Jurkat, Clone E6-1 (cell line): ENCODE measurements at places on chromosomes 11 and 22.

DNA sequence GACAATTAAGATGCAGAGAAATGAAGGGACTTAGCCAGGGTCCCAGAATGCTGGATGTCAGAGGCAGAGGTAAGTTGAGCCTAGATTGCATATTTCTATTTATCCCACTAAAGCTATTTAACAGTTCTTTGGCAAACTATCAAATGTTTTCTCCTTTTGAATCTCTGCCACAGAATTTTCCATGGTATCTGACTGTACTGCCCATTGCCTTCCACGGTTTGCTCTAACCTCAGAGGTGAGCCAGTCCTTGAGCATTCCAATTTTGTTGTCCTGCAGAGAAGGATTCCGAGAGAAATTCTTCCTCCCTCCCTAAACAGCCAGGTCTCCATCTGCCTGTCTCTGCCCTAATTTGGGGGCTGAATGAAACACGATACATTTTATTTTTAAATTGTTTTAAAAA lies 368.3 kb upstream of the SYN3 start:
- DNase-seq, result no peak

GRCh38 chr11:73310661-73311393 lies 2.8 kb downstream of the ARHGEF17 start:
- DNase-seq, result no peak

DNA sequence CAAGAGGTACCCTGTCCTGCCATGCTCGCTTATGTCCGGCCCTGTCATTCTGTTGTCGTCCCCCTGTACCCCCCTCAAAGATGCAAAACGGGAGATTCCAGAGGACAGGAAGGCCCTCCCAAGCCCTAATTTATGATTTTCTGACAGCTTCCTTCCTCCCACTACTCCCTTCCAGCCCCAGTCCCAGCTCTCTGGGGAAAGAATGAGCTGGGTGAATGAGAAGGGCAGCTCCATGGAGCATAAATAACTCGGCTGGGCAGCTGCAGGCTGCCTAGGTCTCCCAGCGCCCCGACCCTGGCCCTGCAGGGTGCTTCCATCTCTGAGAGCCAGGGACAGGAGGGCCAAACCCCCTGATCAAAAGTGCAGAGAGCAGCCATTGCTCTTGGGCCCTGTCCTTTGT lies 3.9 kb upstream of the EMID1 start:
- DNase-seq, result no peak

GRCh38 chr11:6629892-6630631 lies 10.8 kb upstream of the TPP1 start:
- no peak for DNase-seq

GRCh38 chr11:57885298-57886050 lies 123.9 kb downstream of the CTNND1 start:
- peak; percentile 21 for DNase-seq

GRCh38 chr11:65114538-65115171 lies 2.8 kb downstream of the ZNHIT2 start:
- no peak for DNase-seq

- no peak for DNase-seq
These were observed 1.4 kb downstream of the RIC8A start for GRCh38 chr11:208917-209260.

DNA sequence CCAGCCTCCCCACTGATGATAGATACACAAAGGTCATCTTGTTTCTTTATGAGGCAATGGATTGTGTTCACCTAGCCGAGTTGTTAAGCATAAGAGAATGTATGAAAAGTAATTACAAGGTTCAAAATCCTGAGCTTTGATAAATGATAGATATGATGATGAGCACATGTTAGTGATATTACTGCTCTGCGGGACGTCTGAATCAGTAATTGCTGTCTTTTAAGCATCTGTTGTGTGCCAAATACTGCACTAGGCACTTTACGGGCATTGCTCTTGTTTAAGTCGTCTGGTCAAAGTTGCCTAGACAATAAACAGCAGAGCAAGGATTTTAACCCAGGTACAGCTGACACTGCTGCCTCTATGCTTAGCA lies 559 bp upstream of the RNF141 start:
- DNase-seq, result no peak

GRCh38 chr11:120295099-120295498 lies 30.0 kb upstream of the TLCD5 start:
- peak; percentile 36 for DNase-seq

- DNase-seq, result no peak
These were observed 203.7 kb downstream of the PGR start for GRCh38 chr11:100925935-100926334.

- no peak for DNase-seq
These were observed 8.0 kb downstream of the SELENOM start for GRCh38 chr22:31099386-31099785.

GRCh38 chr22:38347944-38348750 lies 30.9 kb upstream of the CSNK1E start:
- DNase-seq, result no peak

DNA sequence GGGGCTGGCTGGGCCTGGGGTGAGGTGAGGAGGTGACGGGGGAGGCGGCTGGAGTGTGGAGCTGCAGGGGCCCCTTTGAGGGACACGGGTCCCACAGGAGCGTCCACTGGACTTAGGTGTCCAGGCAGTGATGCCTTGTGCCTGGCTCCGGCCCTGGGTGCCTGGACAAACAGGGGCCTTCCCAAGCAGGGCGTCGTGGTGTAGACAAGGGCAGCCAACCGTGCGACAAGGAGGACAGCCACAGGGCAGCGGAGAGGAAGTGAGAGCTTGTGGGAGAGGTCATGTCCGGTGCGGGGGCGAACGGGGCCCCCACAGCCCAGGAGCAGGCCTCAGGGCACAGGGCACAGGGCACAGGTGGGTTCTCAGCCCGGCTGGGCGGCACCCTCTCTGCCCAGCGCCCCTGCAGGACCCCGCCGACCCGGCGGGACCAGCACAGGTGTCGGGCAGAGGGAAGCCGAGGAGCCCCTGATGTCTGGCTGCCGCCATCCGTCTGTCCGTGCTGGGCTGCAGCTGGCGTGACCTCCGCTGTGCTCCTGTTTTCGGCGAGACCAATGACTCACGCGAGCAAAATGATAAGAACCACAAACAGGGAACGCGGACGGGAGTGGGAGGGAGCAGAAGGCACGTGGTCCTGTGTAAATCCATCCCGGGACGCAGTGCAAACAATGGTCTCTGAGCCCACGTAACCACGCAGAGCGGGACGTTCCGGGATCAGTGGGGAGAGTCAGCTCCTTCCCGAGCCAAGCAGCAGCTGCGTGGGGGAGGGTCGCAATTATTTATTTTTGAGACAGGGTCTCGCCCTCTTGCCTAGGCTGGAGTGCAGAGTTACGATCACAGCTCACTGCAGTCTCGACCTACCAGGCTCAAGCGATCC lies 49.1 kb upstream of the A4GALT start:
- DNase-seq, result no peak

- peak; percentile 40 for DNase-seq
These were observed 98.8 kb downstream of the BCR start for GRCh38 chr22:23278883-23279675.

DNA sequence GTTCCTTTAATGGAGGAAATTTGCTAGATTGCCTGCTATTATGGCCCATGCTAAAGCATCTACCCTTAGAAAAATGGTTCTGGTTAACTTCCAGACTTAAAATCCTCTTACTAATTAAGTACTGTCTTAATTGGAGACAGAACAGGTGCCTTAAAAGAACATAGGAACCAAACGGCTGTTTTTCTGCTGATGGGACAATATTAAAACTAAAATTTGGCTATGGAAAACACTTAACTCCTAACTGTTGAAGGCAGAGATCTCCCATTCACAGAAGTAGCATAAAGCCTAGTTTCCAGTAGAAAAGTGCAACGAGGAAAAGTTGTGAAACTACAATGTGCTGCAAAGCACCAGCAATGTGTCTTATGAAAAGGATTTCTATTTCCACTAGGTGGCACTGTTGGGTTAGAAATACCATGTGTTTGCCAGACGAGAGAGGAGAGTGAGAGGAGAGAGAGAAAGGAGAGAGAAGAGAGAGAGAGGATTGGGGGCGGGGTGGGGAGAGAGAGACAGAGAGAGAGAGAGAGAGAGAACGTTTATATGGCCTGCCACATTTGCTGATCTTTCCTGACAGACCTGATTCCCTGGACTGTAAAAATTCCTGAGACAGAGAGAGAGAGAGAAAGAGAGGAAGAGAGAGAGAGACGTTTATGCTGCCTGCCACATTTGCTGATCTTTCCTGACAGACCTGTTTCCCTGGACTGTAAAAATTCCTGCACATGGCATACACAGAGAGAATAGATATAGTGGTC lies 51.5 kb downstream of the FAM181B start:
- peak; percentile 77 for DNase-seq

- no peak for DNase-seq
These were observed 7.1 kb upstream of the KCNJ11 start for GRCh38 chr11:17395554-17395961.

DNA sequence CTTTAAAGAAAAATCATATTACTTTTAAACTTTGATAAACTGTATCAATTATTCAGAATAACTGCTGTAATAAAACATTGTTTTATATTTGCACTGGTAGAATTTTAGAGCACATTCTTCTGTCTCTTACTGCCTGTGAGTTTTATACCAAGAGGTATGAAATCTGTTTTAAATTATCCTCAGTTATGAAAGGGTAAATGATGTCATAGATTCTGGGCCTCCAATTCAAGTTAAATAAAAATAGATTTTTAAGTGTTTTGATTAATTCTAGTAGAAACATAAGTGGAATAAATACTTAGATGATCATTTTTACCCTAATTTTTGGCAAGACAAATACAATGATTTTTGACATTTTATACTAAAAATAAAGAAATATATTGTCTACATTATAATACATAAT lies 93.0 kb downstream of the GUCY1A2 start:
- DNase-seq, result no peak

GRCh38 chr11:12149672-12150225 lies 39.4 kb downstream of the MICAL2 start:
- peak; percentile 62 for DNase-seq

DNA sequence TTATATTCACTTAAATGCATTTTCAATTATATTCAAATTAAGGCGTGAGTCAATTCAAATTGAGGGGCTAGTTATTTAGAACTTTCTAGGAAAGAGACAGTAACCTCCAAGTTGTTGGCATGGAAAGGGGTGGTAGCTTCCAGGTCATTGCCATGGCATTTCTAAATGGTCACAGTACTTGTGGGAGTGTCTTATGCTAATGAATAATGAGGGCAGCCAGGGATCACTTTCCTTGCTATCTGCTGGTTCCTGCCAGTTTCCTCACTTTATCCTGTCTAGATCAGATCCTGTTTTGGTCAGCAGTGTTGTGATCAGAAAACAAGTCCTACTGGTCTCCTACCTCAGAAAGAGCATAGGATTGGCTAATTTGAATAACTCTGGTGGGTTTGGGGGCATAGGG lies 21.8 kb upstream of the RNASEH2C start:
- no peak for DNase-seq

DNA sequence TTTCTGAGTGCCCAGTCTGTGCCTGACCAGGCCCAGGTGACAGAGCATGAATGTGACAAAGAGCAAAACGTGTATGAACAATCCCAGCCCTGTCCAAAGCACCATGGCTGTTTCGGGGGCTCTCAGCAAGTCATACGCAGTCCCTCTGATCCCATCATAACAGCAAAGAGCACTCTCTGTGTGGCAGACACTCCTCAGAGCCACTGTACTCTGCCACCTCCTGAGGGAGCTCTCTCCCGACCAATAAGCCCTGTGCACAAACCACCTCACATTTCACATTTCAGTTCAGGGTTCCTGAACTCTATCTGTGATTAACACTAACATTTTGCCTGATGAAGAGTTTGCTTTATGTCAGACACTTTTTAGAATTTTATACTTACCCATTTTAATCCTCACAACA lies 6.6 kb downstream of the DGCR2 start:
- no peak for DNase-seq

DNA sequence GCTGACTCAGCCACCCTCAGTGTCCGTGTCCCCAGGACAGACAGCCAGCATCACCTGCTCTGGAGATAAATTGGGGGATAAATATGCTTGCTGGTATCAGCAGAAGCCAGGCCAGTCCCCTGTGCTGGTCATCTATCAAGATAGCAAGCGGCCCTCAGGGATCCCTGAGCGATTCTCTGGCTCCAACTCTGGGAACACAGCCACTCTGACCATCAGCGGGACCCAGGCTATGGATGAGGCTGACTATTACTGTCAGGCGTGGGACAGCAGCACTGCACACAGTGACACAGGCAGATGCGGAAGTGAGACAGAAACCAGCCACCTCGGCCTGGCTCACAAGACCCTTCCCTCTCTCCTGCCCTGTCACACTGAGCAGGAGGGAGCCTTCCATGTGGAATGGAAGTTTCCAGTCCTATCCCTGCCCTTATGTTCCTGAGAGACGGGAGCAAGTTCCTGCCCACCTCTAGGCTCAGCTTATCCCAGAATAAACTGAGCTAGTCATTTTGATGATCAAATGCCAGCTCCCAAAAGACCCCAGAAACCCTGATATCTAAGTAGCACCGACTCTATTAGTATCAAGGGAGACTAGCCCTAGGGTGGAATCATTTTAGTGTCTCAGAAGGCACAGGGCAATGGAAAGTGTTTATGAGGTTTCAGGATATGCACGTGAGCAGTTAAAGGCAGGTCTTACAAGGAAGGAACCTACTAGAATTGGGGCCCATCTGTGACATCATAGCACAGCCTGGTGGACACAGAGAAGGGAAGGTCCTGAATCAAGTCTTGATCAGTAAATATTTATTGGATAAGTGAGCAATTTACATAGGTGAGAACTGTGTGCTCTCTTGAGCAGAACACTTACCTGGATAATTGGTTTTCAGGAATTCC lies 6.3 kb upstream of the IGLL5 start:
- DNase-seq, result no peak

GRCh38 chr11:120244476-120245365 lies 4.8 kb downstream of the POU2F3 start:
- DNase-seq, result no peak
